ENCODE measurements at places on chromosomes 12 and 14.

DNA sequence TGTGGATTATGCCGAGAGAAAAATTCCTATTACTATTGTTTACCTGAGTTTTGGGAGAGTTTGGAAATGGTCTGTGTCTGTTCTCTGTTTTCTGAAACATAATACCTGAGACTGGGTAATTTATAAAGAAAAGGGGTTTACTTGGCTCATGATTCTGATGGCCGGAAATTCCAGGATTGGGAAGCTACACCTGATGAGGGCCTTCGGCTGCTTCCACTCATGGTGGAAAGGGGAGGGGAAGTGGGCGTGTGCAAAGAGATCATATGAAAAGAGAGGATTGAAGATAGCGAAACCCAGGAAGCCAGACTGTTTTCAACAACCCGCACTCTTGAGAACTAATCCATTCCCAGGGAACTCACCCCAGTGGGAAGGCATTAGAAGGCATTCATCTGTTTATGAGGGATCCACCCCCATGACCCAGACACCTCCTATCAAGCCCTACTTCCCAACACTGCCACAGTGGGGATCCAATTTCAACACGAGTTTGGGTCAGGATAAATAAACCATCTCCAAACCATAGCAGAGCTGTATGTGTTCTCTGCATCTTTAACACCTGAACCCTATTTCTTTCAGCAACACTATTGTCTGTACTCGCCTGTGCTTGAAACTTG, 51.1 kb downstream of the APAF1 start:
- no peak for DNase-seq

DNA sequence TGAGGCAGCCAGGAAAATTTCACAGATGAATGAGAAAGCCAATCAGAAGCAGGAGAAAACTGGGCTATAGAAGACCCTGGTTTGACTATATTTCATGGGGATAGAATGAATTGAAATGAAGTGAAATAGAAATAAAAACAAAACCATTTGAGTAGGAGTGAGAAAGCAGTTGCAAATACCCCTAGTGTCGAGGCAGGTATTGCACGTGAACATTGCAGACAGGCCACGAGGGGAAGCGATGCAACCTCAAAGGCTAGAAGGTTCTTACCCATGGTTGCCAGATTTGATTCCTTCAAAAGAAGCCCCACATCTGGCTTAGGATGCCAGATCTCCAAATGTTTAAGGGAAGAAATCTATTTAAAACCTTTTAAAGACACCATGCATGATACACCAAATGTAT, 648.9 kb downstream of the VRK1 start:
- no peak for DNase-seq

DNA sequence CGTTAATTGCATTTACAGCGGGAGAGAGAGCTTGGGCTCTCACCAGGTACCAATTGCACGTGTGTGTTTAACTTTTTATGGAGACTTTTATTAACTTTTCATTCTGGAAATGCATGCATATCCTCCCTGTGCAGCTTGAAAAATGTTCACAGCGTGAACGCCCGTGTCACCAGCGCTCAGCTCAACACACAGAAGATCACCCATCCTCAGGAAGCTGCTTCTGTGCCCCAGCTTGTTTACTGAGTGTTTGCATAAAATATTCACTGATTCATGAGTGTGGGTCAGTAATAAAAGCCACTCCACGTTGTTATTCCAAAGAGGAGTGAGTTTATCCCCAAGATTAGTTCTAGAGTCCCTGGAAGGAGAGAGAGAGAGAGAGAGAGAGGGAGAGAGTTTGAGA, 75.5 kb upstream of the FZD10 start:
- DNase-seq, result no peak

GRCh38 chr12:123041042-123041531, 60.6 kb downstream of the ARL6IP4 start:
- no peak for DNase-seq

GRCh38 chr14:35374263-35374712, 30.3 kb downstream of the NFKBIA start:
- no peak for DNase-seq

DNA sequence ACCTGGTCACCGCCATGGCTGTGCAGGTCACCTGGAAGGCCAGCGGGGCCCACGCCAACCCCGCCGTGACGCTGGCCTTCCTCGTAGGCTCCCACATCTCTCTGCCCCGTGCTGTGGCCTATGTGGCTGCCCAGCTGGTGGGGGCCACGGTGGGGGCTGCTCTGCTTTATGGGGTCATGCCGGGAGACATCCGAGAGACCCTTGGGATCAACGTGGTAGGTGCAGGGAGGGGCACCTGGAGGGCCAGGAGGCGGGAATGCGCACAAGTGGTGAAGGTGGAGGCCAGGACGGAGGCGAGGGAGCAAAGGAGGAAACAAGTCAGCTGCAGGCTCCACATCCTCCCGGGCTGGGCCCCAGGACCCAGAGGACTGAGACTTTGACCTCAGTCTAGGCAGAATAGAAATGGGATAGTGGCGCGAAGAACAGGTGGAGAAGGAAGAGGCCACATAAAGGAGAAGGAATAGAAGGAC, 649 bp downstream of the AQP6 start:
- DNase-seq, result no peak

GRCh38 chr12:57358646-57359045, 72.2 kb downstream of the R3HDM2 start:
- DNase-seq, result no peak

GRCh38 chr12:21806255-21806654, 31.7 kb upstream of the KCNJ8 start:
- no peak for DNase-seq

GRCh38 chr14:102537981-102538601, 28.5 kb upstream of the ANKRD9 start:
- DNase-seq, result no peak

- DNase-seq, result no peak
Measured at GRCh38 chr12:65694130-65694529, 130.2 kb upstream of the HMGA2 start.

DNA sequence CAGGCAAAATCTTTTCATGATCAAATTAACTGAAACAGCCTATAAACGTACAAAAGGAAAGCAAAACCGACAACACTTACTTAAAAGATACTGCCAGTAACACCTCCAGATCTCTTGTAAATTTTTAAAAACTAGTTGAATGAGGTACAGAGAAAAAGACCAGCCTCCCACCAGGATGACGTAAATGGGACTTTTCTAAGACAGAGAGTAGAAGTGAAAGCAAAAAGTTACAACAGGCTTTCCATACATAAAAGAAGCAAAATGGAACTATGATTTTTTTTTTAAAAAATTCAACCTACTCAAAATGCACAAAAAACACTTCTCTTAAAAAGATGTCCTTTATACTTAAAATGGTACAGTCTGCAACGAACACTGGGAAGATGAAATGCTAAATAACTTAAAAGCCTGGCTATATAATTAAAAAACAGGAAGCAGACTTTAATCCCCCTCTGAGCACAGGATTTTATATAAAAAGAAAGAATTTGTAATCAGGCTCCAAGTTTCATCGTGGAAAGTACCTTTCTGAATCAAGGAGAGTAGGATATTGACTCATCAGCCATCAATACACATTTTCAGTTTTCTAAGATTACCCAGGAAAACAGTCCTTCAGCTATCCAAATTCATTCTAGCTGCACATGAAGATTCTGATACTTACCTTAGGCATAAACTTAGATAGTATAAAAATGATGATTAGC, 14.2 kb upstream of the MYO1A start:
- peak; percentile 72 for DNase-seq

- no peak for DNase-seq
Measured at GRCh38 chr12:93883436-93884154, 206.4 kb downstream of the CRADD start.

DNA sequence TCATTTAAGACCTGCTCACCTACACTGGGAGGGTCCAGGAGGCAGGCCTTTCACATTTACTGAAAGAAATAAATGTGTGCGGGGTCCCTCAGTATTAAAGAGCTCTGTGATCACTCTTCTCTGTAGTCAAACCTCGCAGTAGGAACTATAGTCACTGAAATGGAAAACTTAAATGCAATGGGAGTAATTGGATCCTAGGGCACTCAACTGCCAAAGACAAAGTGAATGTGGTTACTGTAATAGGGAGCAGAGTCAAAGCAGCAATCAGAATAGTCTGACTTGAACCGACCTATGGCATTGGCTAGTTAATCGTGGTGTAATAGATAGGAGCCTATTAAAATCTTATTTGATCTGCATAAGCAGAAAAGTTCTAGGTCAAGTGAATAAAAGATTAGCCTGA, 26.6 kb upstream of the DYRK2 start:
- no peak for DNase-seq

DNA sequence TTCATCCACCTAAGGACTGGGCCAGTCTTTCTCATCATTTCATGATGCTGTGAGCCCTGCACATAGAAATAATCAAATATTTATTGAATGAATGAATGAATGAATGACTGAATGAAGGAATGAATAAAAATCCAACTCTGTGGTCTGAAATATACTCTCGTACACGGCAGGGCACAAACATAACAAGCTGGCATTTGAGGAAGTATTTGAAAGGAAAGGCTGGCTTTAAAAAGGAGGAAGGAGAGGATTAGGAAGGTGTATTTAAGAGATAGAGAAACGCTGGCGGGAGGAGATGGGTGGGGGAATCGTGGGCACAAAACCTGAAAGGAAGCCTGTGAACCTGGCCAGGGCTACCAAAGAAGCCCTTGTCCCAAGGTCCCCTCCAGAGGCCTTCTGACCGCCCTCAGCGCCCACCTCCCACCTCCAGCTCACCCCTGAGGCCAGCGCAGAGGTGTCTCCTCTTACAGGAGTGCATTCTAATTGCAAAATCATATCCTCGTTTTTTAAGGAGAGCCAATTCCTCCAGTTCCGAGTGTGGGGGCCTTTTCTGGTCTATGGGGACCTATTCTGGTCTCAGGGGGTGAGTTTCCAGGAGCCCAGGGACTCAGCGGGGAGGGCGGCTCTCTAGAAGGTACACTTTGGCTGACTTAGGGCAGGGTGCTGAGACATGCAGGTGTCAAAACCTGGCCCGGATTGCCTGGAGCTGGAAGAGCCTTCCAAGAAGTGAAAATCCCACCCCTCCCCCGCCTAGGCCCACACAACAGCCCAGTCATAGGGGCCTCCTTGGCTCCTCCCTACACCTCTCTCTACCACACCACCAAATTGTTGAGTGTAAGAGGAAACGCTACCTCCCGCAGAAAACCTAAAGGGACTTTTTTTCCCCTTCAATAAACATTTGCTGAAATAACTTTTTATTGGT, 8.7 kb upstream of the JDP2 start:
- DNase-seq, result peak; percentile 43

DNA sequence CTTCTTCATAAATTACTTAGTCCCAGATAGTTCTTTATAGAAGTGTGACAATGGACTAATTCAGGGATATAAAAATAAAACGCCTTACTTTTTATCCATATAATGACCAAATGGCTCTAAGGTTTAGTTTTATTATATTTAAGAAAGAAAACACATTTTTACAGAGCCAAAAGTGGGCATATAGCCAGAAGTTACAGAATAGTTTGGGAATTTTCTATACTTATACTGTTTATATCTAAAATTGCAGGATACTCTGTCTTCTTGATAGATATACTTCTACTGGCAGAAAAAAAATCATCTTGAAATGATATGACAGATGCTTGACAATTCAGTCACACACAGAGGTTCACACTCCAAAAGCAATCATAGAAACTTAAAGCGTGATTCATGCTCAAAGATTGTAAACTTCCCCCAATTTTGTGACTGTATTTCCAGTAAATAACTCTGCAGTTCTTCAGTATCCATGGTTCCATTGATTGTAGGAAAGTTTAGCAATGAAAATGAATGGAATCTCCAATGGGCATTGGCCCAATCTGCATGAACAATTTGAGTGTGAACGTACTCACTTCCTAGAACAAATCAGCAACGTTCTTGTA, 307.8 kb downstream of the NOVA1 start:
- no peak for DNase-seq

DNA sequence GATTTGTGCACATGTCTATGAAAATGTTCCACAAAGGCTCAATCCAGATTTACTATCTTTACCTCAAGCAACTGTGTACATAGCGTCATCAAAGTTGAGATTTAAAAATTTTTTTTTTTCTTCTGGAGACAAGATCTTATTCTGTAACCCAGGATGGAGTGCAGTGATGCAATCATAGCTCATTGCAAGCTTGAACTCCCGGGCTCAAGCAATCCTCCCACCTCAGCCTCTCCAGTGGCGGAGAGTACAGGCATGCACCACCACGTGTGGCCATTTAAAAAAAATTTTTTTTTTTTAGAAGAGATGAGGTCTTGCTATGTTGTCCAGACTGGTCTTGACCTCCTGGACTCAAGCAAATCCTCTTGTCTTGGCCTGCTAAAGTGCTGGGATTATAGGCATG, 2.3 kb downstream of the COCH start:
- no peak for DNase-seq

DNA sequence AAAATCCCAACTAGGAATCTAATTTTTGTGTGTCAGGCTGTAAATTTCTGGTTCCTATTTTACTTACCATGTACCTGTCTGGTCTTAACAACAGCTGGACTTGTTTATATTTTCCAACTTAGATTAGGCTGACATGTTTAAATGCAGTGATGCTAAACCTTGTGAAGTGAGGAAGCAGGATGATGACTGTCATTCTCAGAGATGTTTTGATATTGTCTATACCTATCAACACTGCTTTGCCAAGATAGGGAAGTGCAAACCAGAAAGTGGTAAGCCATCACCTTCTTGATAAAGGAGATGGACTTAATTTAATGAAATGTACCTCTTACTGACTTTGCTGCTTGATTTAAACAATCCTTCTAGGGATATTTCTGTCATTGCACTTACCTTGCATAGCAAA, 2.1 kb downstream of the BICD1 start:
- DNase-seq, result peak; percentile 8

GRCh38 chr12:52230364-52231281, 2.4 kb upstream of the KRT7 start:
- DNase-seq, result no peak

DNA sequence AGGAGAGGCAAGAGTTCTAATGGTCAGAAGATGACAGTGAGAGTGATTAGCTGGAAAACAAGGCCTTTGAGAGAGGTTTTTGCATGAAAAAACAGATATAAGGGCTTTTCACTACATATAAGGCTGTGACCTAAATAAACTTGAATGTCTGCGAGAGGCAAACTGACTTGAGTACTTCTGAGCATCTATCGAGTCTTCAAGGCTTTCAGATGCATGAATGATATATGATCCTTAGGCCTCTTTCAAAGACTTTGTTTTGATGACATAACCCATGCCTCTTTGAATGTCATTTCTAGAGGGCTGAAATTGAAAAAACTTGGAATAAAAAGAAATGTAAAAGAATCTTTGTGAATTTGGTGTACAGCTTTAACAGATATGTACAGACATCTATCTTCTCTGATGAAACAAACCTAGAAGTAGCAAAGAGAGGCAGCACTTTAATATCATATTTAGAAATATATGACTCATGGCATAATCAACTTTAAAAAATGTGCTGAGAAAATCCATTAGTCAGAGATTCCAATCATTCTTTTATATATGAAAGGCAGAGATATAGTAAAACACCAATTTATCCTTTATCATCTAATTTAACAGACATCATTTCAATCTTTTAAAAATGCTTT, 72.6 kb downstream of the PPM1H start:
- DNase-seq, result no peak

GRCh38 chr12:104291867-104292524, 11.5 kb upstream of the EID3 start:
- DNase-seq, result no peak

- no peak for DNase-seq
Measured at GRCh38 chr14:68165274-68165843, 345.8 kb downstream of the RAD51B start.

Data from activated CD4-positive, alpha-beta T cell treated with anti-CD3 and anti-CD28 coated beads, Interleukin-2, amount 50 U/mL, for 16 hours (primary cell).